NCI-H446 (cell line): ENCODE measurements at places on chromosomes 3 and 15.
A peak's percentile ranks its signal among the peaks of the same experiment; 100 is the strongest.

GRCh38 chr15:91853948-91854638 lies 585 bp downstream of the SLCO3A1 start:
- no peak for DNase-seq

DNA sequence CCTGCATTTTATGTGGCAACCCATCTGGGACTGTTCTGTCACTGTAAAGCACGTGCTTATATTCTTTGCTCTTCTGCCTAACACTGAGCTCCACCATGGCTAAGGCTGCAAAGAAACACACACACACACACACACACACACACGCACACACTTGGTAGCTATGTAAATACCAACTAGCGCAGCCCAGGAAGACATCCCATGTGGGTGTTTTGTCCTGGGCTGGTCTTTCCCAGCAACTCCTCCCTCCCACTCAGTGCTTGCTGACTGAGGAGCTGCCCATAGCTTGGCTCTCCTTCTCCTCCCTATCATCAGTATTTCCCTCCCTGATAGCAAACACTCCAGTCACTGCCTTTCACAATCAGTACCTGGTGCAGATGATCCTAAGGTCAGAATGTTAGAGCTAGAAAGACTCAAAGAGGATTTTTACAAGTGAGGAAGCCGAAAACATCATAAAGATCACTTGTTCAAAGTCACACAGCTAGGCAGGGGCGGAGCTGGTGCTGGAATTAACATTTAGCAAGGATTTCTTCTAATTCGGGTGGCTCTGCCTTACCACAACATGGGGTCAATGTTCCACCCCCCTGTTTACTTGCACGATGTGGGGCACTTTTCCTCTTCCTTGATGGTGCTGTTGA lies 377.1 kb upstream of the TBL1XR1 start:
- DNase-seq: no peak

DNA sequence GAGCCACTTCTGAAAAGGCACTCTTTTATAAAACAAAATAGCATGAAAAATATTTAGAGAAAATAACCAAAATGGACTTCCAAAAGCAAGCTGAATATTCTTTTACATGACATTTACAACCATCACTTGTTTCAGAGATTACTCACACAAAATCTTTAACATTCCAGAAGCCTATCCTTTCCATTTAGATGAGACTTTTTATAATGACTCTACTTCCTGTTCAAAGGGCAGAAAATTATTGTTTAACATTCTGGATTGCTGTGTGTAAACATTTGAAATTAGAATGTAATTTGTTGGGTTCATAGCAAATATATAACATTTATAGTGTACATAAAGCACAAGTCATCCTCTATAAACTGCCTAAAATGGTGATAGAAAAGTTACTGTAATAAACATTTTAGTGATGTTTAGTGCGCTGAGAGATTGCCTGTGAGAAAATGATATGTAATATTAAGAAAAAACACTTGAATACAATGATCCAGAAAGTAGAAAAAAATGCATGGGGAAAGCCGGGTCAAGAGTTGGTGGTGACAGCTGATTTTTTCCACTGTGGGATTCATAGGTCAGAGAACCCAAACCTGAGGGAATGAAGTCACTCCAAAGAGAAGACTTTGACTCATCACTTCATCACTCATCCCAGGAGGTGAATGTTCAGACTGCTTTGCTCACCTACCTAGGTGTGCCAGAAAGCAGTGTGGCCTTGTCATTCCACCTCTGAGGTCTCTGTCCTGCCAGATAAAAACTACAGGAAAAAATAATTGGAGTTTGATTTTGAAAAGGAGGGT lies 305.8 kb downstream of the ARPP21 start:
- DNase-seq: no peak

GRCh38 chr3:126269354-126269753 lies 87.9 kb downstream of the KLF15 start:
- DNase-seq: no peak

- no peak for DNase-seq
Observed at GRCh38 chr3:71416876-71417275, 166.7 kb downstream of the FOXP1 start.

DNA sequence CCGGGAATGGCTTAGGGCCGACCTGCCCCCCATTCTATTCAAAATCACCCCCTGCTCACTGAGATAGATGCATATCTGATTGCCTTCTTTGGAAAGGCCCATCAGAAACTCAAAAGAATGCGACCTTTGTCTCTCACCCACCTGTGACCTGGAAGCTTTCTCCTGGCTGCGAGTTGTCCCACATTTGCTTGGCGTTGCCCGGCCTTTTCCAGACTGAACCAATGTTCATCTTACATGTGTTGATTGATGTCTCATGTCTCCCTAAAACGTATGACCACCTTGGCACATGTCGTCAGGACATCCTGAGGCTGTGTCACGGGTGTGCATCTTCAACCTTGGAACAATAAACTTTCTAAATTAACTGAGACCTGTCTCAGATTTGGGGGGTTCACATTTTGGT lies 3.4 kb upstream of the MUC20 start:
- DNase-seq: no peak

DNA sequence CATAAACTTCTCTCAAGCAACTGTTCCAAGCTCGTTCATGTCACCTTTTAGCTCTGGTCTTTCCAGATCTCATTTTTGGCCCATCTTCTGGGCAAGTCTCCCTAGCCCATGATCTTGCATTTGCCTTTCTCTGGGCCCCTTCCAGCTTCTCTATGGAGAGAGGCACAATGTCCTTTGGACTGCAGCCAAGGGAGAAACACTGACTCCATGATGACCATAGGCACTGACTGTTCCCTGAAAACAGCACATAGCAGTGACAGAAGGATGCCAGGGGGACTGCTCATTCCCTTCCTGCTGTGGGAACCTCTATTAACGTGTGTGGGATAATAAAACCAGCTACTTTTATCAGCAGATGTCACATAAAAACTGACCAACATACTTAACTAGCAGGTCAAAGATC lies 60.3 kb downstream of the STRIT1 start:
- DNase-seq: peak; percentile 92

DNA sequence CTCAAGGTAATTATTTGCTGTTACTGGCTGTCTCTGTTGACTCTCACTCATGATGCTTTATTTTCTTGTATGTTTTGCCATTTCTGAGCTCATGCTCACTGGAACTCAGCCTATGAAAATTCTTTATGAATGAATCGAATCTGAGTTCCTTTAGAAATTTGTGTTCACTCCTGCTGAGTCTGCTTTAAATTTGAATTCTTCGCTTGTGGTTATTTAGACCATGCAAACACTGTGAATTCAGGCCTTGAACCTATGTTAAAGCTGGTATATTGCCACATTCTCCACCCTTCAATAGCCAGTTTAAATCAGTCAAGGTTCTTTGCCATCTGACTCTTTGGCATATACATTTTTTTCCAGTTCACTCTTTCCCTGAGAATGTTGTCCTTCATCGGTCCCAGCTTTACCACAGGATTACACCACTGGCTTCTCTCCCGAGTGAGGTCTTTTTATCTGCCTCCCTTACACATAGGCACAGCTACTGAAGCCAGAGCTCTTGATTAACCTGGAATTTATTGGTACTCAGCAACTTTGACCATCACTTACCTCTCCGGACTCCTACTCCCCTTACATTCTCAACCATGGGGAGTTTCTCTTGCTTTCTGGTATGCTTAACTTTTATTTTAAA lies 400.6 kb downstream of the VPS13C start:
- no peak for DNase-seq

DNA sequence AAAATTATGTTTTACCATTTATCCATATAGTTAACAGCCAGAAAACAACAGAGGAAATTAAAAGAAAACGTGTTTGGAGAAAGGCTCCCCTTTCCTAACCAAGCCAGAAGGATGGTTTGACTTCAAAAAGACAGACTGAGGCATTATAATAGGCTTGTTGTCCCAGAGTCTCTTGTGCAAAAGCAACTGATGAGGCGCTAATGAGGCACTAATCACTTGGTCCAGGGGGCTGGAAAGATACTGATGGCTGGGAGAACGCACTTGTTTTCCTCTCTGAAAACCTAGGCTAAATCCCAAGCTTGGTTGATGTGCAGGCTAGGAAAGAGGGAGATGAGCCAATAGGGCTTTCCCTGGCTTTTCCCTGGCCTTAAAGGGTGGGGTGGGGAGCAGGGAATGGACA lies 389.6 kb downstream of the NTRK3 start:
- DNase-seq: no peak

- DNase-seq: no peak
Observed at GRCh38 chr3:107370907-107371306, 6.3 kb upstream of the CCDC54 start.

DNA sequence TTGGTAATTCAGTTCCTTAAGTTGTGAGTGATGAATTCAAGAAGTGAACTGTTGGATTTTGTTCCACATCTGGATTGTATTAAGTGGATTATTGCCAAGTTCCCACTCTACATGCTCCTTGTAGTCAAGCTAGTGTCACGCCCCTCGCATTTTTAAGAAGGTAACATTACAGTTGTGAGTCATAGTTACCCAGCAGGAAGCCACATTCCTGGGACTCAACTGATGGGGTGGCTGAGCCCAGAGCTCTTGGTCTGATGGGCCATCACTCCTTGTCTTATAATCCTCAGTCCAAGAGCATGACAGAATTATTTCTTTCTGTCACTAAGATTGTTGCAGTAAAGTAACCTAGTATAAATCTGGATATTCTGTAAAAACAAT lies 102.7 kb downstream of the PTPRG start:
- no peak for DNase-seq

GRCh38 chr3:197700095-197700494 lies 36.6 kb downstream of the RUBCN start:
- DNase-seq: no peak
